Placental pericyte (primary cell): ENCODE measurements at places on chromosomes 13 and 19. TPM values are rescaled to one million over a fixed set of nuclear protein-coding genes. Genes with fewer than 3 reads are reported as not detected.

NCR1 gene
- not detected in 2 replicates for total RNA-seq

CYP2A6 gene
- not detected in 2 replicates for total RNA-seq

AMH gene
- total RNA-seq = 0.29 and 1.1 TPM in 2 replicates

ZNF723 gene
- total RNA-seq = not detected in 2 replicates

BSG gene
- total RNA-seq = 282 and 610 TPM in 2 replicates

SLC8A2 gene
- total RNA-seq = not detected in 2 replicates

EBI3 gene
- 1.3 and 1.7 TPM in 2 replicates for total RNA-seq

SMIM44 gene
- not detected in 2 replicates for total RNA-seq

TLE6 gene
- not detected in 2 replicates for total RNA-seq

NCCRP1 gene
- total RNA-seq = not detected in 2 replicates

SLC6A16 gene
- under 0.01 and 0.44 TPM in 2 replicates for total RNA-seq

HSH2D gene
- total RNA-seq = not detected in 2 replicates

PLIN4 gene
- under 0.01 TPM in 2 replicates for total RNA-seq

HIPK4 gene
- under 0.01 and 0.14 TPM in 2 replicates for total RNA-seq

NDUFA7 gene
- 22.6 and 24.3 TPM in 2 replicates for total RNA-seq

SIGLEC7 gene
- not detected in 2 replicates for total RNA-seq

CEACAM7 gene
- not detected in 2 replicates for total RNA-seq

SYCN gene
- not detected in 2 replicates for total RNA-seq

CLEC17A gene
- 0.14 TPM in 1 of 2 replicates, not detected in the other for total RNA-seq

A1BG gene
- 3.3 and 8.8 TPM in 2 replicates for total RNA-seq

MISP gene
- 0.14 and 0.22 TPM in 2 replicates for total RNA-seq

TYROBP gene
- not detected in 2 replicates for total RNA-seq

ACTMAP gene
- 1.1 and 2.0 TPM in 2 replicates for total RNA-seq

RASGRP4 gene
- total RNA-seq = not detected in 2 replicates

PSG11 gene
- total RNA-seq = not detected in 2 replicates

ZNF90 gene
- 0.88 and 1.4 TPM in 2 replicates for total RNA-seq

SLC10A2 gene
- not detected in 2 replicates for total RNA-seq

BEST2 gene
- not detected in 2 replicates for total RNA-seq

LGALS14 gene
- not detected in 2 replicates for total RNA-seq

SIGLECL1 gene
- total RNA-seq = not detected in 2 replicates

RAB4B gene
- 11.7 and 19.9 TPM in 2 replicates for total RNA-seq

IGFL2 gene
- total RNA-seq = 0.29 TPM in 1 of 2 replicates, not detected in the other

RASL11A gene
- total RNA-seq = 2.2 and 2.9 TPM in 2 replicates

CERS1 gene
- total RNA-seq = 0.29 and 0.66 TPM in 2 replicates

TEX101 gene
- total RNA-seq = not detected in 2 replicates

ADGRE3 gene
- 0.14 TPM in 1 of 2 replicates, not detected in the other for total RNA-seq

GPR12 gene
- not detected in 2 replicates for total RNA-seq

EEF2 gene
- total RNA-seq = 2,308 and 5,096 TPM in 2 replicates

RAP2A gene
- total RNA-seq = 31.7 and 32.4 TPM in 2 replicates

WDR87 gene
- not detected in 2 replicates for total RNA-seq

CRB3 gene
- total RNA-seq = not detected in 2 replicates

APLP1 gene
- 2.0 and 2.1 TPM in 2 replicates for total RNA-seq

ATP4A gene
- total RNA-seq = not detected in 2 replicates

ZNF614 gene
- 10.9 and 12.0 TPM in 2 replicates for total RNA-seq

ERICH4 gene
- not detected in 2 replicates for total RNA-seq

IL4I1 gene
- 0.43 and 3.3 TPM in 2 replicates for total RNA-seq

CEACAM3 gene
- not detected in 2 replicates for total RNA-seq

STAP2 gene
- total RNA-seq = 3.1 and 5.5 TPM in 2 replicates

ZNF226 gene
- total RNA-seq = 13.8 and 14.7 TPM in 2 replicates
